A172 (cell line): ENCODE measurements at places on chromosomes 16 and 17.

DNA sequence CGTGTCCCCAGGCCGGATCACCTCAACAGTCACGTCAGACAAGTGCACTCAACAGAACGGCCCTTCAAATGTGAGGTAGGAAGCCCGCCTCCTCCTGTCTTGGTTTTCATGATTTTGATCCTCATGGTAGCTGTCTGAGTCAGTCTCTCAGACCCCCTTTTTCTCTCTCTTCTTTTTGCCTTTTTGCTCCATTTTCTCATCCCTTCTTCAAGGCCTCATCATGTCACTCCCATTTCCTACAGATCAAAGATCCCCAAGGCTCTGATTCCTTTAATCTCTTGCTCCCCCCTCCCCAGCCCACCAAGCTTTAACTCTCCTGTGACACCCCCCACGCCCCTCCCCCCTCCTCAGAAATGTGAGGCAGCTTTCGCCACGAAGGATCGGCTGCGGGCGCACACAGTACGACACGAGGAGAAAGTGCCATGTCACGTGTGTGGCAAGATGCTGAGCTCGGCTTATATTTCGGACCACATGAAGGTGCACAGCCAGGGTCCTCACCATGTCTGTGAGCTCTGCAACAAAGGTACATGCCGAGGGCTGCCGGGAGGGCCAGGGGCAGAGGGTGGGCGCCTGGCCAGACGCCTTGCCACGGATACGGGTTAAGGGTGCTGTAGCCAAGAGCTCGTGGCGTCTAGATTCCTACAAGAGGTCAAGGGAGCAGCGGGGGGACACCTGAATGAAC, 2.0 kb downstream of the MAZ start:
- no peak for DNase-seq

GRCh38 chr17:74957935-74958740, 14.4 kb downstream of the HID1 start:
- DNase-seq: peak; percentile 41

- DNase-seq: no peak
These were observed 4.7 kb downstream of the SRSF1 start for GRCh38 chr17:58002154-58002948.

DNA sequence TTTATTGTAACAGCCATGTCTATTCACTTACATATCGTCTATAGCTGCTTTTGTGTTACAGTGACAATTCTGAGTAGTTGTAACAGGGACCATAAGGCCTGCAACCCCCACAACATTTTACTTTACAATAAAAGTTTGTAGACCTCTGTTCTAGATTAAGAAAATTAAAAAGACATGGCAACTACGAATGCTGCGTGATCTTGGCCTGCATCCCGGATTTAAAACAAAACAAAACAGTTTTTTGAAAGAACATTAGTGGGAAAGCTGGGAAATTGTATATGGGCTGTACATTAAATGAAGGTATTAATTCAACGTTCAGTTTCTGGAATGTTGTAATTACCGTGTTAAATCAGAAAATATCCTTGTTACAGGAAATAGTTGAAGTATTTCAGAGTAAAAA, 64.1 kb downstream of the RMI2 start:
- DNase-seq: no peak

DNA sequence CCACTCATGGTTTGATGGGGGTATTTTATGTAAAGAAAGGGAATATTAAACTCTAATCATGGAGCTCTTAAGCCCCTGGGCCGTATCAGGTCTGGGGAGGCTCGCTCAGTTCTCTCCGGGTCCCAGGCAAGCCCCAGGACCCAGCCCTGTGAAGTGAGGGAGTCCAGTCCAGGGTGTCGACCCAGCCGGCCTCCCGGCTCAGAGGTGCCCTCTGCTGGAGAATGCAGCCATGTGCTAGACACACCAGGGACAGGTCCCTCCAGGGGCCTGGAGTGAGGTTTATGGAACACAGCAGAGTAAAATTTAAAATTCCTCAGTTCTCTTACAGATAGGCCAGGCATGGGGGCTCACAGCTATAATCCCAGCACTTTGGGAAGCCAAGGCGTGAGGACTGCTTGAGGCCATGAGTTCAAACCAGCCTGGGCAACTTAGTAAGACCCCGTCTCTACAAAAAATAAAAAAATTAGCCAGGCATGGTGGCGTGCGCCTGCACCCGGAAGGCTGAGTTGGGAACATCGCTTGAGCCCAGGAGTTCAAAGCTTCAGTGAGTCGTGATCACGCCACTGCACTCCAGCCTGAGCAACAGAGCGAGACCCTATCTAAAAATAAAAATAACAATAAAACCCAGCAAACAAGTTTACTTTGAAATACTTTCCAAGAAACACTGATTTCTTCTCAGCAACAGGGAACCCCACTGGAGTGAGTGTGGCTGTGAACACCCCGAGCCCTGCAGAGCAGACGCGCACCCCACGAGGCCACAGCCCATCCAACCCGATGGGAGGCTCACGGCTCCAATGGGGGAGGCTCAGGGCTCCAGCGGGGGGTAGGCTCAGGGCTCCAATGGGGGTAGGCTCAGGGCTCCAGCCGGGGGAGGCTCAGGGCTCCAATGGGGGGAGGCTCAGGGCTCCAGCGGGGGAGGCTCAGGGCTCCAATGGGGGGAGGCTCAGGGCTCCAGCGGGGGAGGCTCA, 72.2 kb downstream of the ZNF778 start:
- DNase-seq: peak; percentile 68

- no peak for DNase-seq
These were observed 9.7 kb upstream of the PIK3R5 start for GRCh38 chr17:8975091-8975725.

DNA sequence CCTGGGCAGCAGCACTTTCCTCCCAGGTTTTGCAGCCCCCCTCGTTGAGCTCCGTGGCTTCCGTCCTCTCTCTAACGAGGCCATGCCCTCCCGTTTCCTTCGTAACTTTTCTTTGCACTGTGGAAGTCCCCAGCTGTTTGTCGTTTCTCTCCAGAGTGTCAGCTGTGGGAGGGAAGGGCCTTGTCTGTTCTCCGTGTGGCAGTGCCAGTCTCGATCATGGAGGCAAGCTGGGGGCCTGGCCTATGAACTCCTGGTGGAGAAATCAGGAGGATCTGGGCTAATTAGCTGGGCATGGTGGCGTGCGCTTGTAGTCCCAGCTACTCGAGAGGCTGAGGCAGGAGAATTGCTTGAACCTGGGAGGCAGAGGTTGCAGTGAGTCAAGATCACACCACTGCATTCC, 28.3 kb downstream of the TBCD start:
- no peak for DNase-seq

DNA sequence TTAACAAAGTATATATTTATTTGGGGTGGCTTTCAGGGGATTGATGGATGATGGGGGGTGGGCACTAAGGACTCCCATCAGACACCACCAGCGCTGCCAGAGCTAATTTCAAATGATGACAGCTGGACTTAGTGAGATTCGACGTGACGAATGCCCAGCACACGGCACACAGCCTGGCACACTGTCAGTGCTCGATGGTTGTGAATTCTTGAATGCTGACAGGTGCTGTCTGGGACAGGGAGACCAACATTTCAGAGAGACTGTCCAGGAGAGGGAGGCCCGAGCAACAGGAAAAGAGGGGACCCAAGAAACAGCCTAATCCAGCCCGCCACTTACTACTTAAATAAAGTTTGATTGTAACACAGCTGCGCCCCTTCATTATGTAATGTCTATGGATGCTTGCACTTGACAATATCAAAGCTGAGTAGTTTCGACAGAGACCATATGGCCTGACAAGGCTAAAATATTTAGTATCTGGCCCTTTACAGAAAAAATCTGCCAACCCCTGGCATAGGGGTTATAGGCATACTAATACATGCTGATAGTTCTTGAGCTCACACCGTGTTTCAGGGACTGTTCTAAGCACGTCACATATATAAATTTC, 6.2 kb upstream of the MPRIP start:
- DNase-seq: no peak

- no peak for DNase-seq
These were observed 21.3 kb downstream of the TMEM186 start for GRCh38 chr16:8776129-8776584.

DNA sequence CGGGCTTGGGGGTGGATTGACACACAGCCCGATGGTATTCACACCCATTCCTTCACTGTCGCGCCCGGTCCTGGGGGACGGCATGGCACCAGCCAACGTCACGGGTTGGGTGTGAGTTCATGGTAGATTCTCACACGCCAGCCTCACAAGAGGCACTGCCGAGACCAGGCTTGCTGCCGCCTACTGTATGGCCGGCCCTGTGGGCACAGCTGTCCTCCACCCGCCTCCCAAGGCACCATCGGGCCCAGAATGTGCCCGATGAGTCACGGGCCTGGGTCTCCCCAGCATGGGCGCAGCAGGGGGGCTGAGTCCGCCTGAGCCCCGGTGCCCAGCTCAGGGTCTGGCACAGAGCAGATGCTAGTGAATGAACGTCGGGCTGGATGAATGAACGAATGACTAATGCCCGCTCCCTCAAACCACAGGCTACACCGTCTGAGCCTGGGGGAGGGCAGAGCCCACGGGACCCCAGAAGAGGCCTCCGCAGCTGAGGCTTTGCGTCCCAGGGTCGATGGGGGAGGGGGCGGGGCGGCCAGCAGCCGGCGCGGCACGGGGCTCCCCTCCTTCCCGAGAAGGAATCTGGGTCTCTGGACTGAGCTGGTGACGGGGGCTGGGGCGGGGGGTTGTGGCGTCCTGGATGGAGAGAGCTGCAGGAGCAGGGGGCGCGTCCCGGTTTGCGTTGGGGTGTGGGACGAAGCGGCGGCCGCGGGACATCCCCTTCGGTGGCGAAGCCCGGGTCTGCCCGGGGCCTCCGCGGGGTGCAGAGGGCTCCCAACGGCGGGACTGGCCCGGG, 829 bp downstream of the PITPNM3 start:
- DNase-seq: peak; percentile 69

- DNase-seq: no peak
These were observed 27.5 kb downstream of the OR1D5 start for GRCh38 chr17:3035968-3036280.

GRCh38 chr17:67241719-67242341, 3.2 kb downstream of the HELZ start:
- no peak for DNase-seq

- no peak for DNase-seq
These were observed 692 bp downstream of the PRR15L start for GRCh38 chr17:47956791-47957590.

DNA sequence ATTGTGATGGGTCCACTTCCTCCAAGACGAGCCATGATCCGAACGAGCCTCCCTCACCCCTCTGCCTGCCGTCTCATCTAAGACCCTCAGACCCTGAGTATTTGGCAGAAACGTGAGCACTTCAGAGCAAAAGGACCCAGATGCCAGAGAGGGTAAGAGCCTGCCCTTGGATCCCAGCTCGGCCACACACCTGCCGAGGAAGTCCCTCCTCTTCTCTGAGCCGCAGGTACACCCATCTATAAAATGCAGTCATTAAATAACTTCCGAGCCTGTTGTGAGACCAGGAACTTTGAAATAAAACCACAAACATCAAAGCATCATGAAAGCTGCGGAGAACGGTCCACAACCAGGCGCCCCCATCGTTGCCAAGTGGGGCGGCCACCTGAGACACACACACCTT, 64.8 kb upstream of the DOC2B start:
- no peak for DNase-seq

DNA sequence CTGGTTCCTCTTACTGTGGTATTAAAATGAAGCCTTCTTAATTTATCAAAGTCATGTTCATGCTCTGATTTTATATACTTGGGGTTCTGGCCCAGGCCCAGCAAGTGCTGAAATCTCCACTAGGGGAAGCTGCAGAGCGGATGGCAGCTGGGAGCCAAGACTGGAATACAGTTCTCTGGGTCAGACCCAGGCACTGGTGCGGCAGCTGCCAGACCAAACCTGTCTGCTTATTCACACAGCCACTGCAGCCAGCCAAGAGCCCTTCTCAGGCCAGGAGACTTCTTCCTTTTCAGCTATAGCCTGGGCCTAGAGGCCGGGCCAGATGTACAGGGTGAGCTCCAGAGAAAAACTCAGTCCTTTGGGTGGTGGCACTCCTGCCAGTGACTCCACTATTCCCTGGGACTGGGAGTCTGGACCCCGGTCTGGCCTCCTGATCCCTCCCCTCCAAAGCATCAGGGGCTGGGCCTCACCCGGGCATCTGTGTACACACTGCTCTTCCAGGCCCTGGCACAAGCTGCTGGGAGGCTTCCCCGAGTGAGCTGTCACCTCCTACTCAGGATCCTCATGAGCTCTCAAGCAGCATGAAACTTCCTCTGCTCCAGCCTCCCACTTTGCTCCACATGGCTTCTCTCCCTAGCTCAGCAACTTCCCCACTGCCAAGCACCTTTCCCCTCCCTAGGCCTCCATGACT, 24.4 kb downstream of the ATP6V0D1 start:
- no peak for DNase-seq

DNA sequence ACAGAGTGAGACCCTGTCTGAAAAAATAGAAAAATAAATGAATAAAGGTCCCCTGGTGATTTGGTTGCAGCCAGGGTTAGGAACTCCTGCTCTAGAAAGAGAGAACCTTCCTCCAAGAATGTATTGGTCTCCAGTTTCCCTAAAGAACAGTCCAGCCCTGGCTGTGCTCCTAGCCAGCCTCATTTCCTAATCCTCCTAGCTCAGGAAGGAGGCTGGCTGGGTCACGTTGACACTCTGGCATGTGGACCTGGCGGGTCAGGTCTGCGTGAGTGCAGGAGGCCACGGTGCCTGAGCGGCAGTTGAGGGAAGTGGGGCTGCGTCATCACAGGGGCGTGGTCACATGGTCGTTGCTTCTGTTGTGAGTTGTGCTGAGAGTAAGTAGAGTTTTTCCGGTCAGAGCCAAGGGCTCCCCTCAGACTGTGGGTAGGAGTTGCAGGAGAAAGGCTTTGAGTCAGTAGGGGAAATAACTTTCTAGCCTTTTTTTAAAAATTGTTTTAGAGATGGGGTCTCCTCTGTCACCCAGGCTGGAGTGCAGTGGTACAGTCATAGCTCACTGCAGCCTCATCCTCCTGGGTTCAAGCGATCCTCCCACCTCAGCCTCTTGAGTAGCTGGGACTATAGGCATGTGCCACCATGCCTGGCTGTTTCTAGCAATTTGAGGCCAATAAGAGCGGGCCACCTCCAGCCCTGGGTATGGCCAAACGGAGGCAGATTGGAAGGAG, 194.0 kb upstream of the CIBAR2 start:
- peak; percentile 76 for DNase-seq

DNA sequence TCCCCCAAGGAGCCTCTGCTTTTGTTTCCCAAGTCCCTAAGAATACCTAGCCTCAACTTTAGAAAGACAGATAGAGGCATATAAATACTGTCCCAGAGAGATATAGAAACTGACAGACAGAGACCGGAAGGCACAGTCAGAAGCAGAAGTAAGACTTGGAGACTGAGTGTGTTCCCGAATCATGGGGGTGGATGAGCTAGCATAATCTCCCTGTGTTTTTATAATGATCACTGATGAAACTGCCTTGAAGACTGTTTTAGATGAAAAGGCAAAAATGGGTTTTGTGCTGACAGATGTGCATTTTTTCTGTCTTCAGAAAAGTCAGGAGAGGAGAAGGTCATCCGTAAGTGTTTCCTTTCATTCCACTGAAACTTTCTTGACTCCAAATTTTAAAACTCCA, 8.3 kb upstream of the PSMD3 start:
- DNase-seq: no peak

DNA sequence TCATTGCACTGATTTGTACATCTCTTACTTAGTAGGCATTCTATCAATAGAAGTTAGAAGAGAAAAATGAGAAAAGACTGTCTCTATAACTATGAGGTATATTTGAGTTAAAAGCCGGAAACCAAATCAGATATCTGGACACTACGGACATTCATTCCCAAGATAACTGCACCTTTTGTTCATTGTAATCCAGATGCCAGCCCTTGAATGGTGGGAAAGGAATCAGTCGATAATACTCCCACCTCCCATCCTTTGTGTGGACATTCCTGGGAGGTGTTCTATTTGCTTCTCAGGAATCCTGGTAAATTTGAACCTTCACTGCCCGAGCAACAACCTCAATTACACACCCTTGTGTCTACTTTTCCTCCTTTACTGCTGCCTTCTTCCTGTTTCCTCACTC, 225.2 kb downstream of the CHD9NB start:
- no peak for DNase-seq

- no peak for DNase-seq
These were observed 12.2 kb upstream of the ROGDI start for GRCh38 chr16:4814542-4815173.
